ENCODE measurements at places on chromosomes 12 and 14.

DNA sequence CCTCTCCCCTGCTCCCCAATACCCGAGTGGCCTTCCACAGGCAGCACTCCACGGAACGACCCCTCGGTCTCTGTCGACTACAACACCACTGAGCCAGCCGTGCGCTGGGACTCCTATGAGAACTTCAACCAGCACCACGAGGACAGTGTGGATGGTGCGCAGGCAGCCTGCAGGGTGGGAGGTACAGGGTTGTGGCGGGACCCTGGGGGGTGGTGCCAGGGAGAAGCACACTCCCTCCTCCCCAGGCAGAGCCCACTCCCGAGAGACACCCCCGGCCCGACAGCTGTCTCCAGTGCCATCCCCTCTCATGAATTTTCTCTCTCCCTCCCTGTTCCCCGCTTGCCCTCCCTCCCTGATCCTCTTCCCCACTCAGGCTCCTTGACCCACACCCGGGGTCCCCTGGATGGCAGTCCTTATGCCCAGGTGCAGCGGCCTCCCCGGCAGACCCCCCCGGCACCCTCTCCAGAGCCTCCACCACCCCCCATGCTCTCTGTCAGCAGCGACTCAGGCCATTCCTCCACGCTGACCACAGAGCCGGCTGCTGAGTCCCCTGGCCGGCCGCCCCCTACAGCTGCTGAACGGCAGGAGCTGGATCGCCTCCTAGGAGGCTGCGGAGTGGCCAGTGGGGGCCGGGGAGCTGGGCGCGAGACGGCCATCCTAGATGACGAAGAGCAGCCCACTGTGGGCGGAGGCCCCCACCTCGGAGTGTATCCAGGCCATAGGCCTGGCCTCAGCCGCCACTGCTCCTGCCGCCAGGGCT lies 9.0 kb downstream of the TNS2 start:
- no peak for DNase-seq

- DNase-seq, result peak; percentile 72
These were observed 89.2 kb downstream of the CFAP54 start for GRCh38 chr12:96578526-96579125.

DNA sequence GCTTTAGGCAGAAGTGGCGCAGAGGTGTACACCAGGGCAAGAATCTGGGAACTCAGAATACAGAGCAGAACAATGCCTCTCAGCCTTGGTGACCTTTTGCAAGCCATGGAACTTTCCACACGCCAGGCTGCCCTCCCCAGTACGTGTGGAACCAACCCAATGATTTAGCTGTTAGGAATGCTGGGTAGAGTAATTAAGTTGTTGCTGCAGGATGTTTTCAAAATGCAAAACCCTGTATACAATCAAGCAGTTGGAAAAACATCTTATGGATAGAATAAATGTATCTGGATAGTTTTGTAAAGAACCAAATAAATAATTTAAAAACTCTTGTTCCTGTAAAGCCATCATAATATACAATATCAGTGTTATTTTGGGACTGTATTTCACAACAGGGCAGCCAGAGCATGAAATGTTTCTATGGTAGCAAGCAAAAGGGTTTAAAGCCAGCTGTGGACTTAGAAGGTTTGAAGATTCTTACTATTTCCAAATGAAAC lies 19.4 kb downstream of the PPP1R36 start:
- DNase-seq, result no peak

GRCh38 chr12:67634303-67634761 lies 14.2 kb upstream of the DYRK2 start:
- no peak for DNase-seq

- no peak for DNase-seq
These were observed 485.4 kb downstream of the MDGA2 start for GRCh38 chr14:47189911-47190484.

DNA sequence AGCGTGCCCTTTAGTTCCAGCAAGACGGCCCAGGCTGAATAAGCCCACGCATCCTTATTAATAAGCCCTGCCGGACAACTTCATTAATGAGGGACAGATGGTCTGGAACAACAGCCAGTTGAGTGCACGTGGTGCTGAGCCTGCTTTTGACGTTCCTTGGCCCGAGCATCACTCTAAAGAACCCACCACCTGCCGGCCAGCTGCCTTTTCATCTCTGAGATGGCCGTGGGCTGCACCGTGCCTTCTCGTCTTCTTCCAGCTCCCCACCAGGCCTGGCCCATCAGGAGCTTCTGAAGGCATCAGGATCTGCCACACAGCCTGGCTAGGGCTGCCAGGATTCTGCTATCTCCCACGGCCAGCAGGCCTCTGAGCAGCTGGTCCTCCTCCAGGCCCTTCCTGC lies 80.0 kb downstream of the AACS start:
- no peak for DNase-seq

- peak; percentile 32 for DNase-seq
These were observed 59.6 kb upstream of the NCOR2 start for GRCh38 chr12:124626971-124627411.

GRCh38 chr12:127334912-127335644 lies 931.9 kb upstream of the TMEM132C start:
- no peak for DNase-seq

- DNase-seq, result no peak
These were observed 71.8 kb upstream of the OVCH1 start for GRCh38 chr12:29569132-29569757.

- DNase-seq, result no peak
These were observed 85.0 kb downstream of the PIWIL1 start for GRCh38 chr12:130422676-130423075.

DNA sequence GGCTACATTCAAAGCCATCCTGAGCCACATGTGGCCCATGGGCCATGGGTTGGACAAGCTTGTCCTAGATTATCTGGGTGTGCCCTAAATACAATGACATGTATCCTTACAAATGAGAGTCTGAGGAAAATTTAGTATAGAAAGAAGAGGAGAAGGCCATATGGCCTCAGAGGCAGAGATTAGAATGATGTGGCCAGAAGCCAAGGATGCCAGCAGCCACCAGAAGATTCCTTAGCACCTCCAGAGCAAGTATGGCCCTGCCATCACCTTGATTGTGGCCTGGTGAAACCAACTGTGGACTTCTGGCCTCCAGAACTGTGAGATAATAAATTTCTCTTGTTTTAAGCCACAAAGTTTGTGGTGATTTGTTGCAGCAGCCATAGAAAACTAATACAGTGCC lies 436.9 kb downstream of the RGS6 start:
- no peak for DNase-seq

DNA sequence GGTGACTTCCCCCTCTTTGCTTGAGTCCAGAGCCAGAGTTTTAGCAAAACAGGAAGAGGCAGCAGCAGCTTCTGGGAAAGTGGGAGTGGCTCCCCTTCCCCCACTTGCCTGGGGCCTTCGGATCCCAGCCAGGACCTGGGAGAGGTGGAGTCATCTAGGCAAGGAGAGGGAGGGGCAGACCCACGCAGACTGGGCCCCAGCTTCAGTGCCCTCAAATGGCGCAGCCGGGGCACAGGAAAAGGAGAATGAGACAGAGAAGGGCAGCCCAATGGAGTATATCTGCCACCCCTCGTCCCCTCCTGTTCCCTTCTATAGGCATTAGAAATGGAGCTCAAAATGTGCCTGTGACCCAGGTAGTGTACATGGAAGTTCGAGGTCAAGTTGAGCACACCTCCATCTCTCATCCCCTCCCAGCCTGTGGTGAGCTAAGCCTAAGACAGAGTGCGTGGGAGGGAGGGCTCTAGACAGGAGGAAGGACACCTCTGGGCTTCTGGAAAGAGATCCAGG lies 9.3 kb upstream of the HDAC7 start:
- DNase-seq, result no peak

DNA sequence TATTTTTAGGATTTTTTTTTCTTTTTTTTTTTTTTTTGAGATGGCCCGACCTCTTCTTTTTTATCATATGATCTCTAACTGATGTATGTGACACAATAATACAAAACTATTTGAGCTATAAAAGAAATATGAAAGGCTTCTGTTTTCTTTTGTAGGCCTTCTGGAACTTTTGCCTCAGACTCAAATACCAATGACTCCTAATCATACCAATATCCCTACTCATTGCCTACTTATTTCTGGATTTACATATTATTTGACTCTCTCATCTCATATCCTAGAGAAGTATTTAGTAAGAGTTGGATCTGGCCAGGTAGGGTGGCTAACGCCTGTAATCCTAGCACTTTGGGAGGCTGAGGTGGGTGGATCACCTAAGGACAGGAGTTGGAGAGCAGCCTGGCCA lies 12.7 kb upstream of the WDR89 start:
- no peak for DNase-seq

DNA sequence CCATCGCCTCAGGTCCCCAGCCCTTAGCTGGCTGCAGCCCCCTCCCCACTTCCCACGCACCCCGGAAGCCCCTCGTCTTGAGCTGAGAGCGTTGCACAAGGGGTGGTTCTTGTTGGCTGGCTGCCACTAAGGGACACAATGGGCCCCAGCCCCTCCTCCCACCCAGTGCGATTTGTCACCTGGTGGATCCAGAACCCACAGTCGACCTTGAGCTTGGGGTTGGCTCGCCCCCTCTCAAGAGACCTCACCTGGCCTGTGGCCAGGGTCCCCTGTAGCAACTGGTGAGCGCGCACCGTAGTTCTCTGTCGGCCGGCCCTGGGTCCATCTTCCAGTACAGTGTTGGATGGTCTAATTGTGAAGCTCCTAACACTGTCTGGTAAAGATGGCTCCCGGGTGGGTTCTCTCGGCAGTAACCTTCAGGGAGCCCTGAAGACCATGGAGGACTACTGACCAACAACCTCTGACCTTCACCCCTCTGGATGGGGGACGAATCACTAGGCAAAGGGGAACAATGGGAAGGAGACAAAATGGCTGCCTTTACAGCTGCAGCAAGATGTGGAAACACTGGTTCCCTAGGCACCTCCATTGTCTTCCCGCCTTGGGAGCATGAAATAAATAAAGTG lies 6.6 kb downstream of the PHB2 start:
- peak; percentile 77 for DNase-seq

- DNase-seq, result no peak
These were observed 7.1 kb downstream of the RAPGEF3 start for GRCh38 chr12:47751561-47751960.

DNA sequence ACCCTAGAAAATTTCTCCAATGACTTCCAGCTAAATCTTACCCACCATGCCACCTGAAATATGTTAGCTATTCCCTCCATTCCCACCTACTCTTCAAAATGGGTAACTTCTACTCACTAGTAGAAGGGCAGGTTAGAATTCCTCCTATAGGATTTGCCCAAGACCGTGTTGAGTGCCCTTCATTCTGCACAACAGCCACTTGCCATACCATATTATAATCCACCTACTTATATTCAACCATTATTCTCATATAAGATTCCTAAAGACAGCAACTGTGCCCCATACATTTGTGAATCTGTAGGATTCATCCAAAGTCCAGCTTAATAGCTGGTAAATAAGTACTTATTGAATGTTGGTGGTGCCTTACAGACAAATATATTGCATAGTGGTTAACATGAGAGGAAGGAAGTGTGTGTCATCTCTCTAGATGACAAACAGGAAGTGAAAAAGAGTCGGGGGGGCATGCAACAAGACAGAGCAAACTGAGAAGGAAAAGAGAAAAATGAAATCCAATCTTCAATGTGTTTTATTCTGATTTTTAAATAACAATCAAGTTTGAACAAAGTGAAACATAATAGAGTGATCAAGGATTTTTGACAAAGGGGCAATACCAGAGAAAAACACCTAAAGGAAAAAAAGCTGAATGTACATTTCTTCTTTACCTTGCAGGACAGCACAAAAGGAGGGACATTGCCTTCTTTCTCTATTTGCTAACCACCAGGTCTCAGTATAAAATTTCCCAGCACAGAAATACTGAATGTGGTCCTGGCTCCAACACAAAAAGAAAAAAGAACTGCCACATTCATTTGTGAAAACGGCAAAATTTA lies 389.3 kb upstream of the USP15 start:
- DNase-seq, result no peak

GRCh38 chr12:121295116-121295745 lies 1.3 kb downstream of the CAMKK2 start:
- peak; percentile 44 for DNase-seq

DNA sequence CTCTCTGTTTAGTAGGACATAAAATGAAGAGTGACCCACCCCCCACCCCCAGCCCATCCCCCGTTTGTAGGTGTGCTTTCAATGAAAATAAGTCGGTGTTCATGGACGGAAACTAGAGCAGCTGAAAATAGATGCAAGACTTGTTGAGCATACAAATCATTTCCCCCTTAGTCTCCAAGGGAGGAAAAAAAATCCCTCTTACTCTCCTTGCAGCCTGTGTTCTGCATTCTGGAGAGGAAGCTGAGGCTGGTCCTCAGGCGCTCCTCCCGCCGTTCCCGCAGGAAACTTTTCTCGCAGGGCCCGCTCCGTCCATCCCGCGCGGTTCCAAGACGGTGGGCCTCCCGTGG lies 259.0 kb upstream of the E2F7 start:
- no peak for DNase-seq

DNA sequence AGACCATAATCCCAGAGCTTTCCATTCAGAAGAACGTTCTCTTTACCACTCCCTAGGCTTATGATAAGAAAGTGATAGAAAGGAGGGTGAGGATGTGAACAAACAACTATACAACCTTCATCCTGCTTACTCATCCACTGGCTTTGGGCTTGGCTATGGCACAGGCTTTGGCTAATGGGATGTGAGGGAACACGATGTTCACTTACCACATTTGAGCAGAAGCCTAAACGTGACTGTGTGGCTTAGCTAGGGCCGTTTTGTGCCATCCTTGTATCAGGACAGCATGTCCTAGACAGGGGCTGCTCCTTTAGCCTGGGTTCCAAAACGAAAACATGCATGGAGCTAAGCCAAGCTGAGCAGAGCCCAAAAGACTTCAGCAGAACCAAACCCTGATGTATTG lies 118.6 kb upstream of the CCDC175 start:
- DNase-seq, result no peak

DNA sequence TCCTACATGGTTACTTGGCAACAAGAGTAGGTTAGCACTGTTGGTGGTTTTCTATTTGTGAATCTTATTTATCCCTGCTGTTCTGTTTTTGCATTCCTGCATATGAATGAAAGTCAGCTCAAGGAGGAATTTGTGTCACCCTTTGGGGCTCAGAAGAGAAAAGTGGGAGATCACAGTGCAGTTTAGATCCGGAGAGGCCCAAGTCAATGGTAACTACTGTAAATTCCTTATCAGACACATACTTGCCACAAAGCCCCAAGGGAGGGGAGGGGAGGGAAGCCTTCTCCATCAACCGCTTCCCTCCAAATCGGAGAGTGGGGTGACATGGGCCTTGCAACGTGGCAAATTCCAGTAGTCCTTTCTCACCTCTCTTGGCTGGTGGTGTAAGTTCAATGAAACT lies 15.0 kb downstream of the GSG1 start:
- DNase-seq, result no peak

DNA sequence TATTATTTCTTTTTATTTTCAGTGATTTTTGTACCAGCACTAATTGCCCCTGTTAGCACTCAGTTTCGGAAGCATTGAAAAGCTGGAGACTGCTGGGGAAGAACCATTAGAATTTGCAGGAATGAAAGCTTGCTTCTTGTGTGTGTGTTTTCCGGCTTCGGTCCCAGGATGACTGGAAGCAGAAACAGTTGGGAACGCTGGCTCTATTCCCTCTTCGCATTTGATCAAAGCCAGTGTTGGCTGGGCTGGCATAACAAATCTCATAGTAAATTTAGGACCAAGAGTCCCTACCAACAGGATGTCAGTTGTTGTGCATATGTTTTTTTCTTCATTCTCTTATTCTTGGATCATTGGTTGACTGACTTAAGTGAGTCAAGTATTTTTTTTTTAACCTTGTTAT lies 53.6 kb upstream of the TRAF3 start:
- no peak for DNase-seq

Data from DMS79 treated with DMSO at 0.1 percent for 48 hours (cell line).